ENCODE measurements at places on chromosomes 11 and 22.

GRCh38 chr22:25370322-25370721, 150.9 kb downstream of the CRYBB2 start:
- DNase-seq = no peak

DNA sequence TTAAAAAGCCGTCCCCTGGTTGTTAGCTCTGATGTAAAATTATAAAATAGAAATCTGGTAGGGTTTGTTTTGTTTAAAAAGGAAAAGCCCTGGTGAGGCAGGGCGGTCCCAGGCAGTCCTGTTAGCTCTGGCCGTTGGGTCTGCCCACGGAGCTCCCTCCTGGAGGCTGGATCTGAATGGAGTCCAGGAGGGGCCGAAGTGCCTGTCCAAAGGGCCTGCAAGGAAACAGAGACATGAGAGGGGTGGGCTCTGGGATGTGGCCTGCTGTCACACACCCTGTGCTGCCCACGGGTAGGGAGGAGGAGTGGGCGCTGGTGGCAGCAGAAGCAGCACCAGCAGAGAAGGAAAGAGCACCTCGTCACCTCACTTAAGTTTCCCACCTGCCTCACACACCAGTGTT, 11.3 kb upstream of the PMM1 start:
- no peak for DNase-seq

GRCh38 chr11:84642500-84642899, 984.6 kb downstream of the DLG2 start:
- DNase-seq = no peak

DNA sequence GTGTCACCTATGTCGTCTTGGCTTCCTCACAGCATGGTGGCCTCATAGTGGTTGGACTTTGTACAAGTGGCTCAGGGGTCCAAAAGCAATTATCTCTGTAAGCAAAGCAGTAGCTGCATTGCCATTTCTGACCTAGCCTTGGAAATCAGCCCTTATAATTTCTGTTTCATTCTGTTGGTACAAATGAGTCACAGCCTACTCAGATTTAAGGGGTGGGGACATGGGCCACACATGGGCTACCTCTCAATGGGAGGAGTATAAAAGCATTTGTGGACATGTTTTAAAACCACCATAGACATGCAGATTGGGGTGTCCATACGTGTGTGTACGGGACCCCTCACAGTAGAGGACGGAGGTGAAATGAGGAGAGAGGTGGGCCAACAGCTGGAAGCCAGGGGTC, 41.6 kb downstream of the CHRDL2 start:
- no peak for DNase-seq

DNA sequence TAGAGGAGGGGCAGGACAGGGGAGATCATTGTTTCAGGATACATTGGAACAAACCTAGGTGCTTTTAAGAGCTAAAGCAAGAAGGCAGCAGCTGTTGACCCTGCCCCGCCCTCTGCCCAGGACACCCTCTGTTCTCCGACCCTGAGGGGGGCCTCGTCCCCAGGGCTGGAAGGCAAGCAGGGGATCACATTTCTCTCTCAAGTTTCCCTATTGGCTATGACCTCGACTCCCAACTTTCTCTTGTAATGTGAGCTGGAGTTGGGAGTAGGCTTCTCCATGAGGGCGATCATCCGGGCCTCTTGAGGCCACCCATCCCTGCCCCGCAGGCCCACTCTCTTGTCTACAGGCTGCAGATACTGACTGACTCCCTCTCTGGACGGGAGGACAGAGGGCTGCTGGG, 37.7 kb downstream of the DSCAML1 start:
- DNase-seq = no peak

GRCh38 chr11:50030193-50030592, 2.5 kb upstream of the OR4C45 start:
- no peak for DNase-seq

- peak; percentile 57 for DNase-seq
Measured at GRCh38 chr11:82867495-82868082, 32.6 kb downstream of the PRCP start.

DNA sequence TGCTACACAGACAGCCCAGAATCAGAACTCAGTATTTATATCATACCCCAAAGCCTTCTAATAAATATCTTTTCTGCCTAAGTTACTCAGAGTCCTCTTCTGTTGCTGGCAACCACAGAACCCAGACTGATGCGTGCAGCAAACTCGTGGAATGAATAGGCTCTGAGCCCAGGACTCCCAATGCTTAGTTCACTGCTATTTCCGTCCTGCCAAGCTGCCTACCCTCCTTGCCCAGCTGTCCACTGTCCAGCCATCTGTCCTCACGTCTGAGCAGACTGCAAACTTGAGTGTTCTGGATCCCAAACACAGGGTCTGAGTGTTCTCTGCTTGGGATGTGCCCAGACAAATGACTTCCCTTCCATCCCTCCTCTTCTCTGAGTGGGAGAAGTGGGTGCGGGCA, 19.4 kb downstream of the PTPN5 start:
- DNase-seq = no peak

DNA sequence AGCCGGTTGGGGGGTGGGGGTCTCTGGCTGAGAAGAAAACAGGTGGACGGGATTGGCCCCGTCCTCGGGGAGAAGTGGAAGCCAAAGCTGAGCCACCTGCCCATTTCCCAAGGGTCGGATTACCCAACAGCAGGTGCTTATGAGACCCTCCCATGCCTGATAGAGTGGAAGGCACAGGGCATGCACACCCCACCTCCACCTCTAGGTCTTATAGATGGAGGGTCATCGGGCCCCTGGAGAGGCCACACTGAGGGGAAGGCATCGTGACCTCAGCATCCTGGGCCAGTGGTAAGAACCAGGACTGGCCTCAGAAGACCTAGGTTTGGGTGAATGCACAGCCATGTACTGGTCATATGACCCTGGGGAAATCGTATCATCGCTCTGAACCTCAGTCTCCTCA, 85.9 kb downstream of the BUD13 start:
- no peak for DNase-seq

DNA sequence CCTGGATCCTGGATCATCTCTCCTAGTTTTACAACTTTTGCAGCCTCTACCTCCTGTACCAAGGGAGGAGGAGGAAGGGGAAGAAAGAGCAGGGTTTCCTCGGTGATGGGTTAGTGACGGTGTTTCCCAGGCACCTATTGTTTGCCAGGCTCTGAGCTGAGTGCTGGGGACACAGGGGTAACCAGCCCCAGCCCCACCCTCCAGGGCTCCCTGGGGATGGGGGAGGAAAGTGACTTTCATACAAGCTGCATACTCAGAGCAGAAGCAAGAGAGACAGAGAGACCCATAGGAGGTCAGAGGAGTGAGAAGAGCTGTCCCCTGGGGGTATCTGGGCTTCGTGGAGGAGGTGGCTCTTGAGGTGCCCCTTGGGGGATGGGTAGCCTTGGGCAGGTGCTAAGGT, 89.4 kb upstream of the THY1 start:
- no peak for DNase-seq

- DNase-seq = no peak
Measured at GRCh38 chr11:76806131-76806530, 23.0 kb downstream of the TSKU start.

- DNase-seq = no peak
Measured at GRCh38 chr11:71329786-71330185, 77.4 kb upstream of the SHANK2 start.

- no peak for DNase-seq
Measured at GRCh38 chr11:3085052-3085451, 27.8 kb upstream of the CARS1 start.

DNA sequence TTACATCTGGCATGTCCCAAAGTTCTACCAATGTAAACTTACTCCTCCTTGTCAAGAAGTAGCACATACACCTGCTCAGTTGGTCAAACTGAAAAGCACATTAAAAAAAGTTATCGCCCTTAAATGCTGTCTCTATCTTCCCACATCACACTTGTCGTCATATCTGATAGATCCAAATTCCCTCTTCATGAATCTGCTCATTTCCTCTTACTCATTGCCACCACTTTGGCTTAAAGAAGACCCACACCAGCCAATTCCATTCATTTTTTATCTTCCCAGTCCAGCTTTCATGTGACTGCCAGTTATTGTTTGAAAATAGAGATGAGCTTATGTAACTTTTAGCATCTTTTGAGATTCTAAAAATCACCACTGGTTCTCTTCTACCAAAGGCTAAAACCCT, 305.9 kb upstream of the MTNR1B start:
- DNase-seq = no peak

DNA sequence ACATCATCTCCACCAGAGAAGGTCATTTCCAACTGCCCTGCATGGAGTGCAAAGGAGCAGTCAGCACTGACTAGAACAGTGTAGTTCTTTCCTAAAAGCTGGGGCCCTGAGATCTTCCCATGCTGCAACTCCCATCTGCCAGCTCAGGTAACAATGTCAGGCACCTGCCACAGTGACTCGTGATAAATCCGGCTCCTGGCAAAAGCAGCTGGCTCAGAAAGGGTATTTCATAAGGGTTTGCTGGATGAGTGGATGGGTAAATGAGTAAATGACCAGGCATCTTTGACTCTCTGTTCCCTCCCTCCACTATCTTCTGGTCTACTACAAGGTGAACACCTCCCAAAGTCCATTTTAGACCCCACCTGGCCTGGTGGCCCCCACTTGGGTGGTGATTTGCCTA, 403.6 kb downstream of the NXPE2 start:
- no peak for DNase-seq

DNA sequence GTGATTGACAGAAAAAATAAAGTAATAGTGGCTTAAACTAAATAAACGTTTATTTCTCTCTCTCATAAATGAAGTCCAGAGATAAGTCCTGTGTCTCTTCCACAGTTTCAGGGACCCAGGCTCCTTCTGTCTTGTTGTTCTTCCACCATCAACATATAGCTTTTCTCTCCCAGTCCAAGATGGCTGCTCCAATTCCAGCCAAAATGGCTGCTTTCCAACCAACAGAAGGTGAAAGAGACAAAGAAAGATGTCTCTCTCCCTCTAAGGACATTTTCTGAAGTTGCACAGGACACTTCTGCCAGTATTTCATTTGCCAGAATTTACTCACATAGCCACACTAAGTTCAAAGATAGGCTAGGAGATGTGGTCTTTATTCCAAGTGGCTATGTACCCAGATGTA, 9.4 kb upstream of the PLEKHB1 start:
- no peak for DNase-seq

DNA sequence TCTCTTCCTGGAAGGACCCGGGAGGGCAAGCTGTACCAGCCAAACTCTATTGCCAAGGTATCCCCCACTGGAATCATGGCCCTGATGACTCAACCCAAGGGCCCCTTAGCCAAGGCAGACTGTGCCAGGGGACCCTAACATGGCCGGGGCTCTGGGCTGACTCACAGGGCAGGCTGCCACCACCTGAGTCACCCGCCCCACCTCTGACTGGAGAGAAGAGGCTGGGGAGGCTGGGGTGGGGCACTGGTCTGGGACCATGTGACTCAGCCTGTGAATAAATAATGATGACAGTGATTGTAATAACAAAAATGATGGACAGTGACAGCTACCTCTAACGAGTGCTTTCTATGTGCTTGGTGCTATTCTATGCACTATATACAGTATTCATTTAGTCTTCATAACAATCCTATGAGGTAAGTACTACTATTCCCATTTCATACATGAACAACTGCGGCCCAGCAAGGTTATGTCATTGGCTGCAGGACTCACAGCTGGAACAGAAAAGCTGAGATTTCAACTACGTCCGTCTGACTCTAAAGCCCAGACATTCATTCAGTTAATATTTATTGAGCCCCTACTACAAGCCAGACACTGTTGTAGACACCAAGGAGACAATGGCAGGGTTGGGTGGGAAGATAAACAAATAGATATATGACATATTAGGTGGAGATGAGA, 84.2 kb downstream of the FBXO7 start:
- DNase-seq = peak; percentile 3

GRCh38 chr11:69818231-69818602, 999 bp downstream of the FGF3 start:
- DNase-seq = no peak

DNA sequence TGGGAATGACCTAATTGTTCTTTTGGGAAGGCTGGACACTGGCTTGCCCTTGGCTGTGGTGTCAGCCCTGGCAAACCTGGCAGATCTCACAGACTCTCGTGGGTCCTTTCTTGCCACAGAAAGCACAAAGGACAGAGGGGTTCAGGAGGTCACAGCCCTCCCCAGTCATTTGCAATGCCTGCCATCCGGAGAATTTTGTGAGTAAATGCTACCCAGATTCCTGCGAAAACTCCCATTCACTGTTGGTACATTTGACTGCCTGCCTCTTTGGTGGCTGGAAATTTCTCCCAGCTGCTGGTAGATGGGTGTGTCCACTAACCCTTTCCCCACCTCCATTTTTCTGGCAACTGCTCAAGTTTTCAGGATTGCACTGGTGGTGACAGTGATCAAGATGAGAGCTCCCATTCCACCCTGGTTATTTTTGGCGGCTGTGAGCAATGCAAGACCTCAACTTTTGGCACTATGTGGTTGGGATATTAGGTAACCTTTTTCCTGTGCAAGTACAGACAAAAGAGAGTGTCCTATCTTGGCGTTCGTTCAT, 155.7 kb downstream of the NAV2 start:
- DNase-seq = no peak

DNA sequence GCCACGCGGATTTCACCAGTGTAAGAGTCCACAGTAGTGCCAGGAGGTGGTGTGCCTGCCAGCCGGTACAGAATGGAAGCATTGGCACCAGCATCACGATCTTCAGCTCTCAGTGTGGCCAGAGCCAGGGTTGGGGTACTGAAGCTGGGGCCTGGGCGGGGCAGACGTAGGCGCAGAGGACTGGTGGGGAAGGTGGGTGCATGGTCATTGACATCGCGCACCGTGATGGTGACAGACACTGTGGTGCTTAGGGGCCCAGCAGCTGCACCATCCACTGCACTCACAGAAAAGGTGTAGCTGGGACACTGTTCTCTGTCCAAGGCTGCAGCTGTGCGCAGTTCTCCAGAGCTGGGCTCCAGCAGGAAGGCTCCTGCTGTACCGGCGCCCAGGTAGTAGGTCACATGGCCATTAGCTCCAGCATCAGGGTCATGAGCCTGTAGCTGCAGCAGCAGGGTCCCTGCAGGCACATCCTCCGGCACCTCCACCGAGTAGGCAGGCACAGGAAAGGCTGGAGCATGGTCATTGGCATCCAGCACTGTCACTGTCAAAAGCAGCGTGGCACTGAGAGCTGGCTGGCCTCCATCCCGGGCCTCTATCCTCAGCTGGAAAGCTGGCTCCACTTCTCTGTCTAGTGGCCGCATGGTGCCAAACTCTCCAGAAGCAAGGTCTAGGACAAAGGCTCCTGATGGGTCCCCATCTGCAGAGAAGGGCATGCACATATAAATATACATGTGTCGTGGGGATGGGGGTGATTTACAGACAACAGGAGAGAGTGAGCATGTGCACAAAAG, 7.9 kb upstream of the TPP1 start:
- no peak for DNase-seq

GRCh38 chr11:33733980-33734379, 2.2 kb downstream of the CD59 start:
- DNase-seq = no peak

DNA sequence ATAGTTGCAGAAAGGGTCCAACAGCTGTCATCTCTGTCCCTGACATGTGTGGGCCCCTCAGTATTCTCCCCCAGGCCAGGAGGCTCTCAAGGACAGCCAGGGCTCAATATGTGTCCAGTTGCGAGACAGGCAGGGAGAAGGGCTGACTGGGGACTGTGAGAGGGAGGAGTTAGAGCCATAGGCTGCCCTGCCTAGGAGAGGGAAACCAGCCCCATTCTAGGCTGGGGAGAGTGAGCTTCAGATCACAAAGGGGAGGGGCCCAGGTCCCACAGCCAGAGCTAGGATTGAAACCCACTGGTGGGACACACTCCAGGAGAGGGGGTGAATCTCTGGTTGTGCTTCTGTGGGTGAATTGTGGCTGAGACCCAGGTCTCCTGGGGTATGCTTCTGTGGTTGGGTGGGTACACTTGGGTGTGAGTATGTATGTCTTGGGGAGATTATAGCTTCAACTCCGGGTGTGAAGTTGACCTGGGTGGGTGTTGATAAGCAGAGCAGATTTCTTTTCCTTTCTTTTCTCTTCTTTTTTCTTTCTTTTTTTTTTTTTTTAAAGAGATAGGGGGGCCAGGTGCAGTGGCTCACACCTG, 2.1 kb upstream of the CARNS1 start:
- DNase-seq = no peak
